EH (cell line): ENCODE measurements at places on chromosomes 4 and X.

GRCh38 chr4:108544481-108544880 is 75.9 kb upstream of the RPL34 start:
- peak; percentile 17 for DNase-seq

DNA sequence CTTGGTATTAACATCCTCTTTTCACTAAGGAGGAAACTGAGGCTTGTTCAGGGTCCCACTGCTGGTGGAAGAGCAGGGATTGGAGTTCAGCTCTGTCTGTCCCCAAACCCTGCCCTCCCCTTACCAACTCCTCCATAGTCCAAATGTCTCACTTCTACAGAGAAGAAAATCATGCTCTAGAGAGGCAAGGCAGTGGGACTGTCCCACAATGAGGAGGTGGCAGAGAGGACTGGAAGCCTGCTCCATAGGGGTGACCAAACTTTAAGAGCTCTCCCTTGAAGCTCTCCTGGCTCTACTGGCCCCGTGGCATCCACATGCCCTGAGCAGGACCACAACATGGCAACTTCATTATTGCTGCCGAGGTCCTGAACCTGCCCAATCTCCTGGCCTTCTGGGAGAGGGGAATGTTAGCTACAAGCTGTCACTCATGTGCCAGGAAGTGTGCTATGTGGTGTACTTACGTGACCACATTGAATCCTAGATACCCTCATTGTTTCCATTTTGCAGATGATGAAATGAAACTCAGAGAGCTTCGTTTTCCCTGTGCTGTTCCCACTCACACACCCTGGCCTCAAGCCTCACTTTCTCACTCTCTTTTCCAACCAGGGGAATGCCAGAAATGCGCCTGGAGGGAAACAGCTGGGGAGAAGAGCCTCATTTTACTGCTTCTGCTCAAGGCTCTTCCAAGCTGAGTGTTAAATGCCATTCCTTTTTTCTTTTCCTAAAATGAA is 71.5 kb downstream of the ANAPC4 start:
- peak; percentile 96 for DNase-seq

GRCh38 chr4:11049001-11049400 is 364.4 kb upstream of the CLNK start:
- no peak for DNase-seq

GRCh38 chrX:115560978-115561604 is at the start of gene PLS3:
PLS3 (plus strand) TSS chrX:115561174; CDS start chrX:115610251, 49,077 bp downstream.
- DNase-seq: peak; percentile 89

DNA sequence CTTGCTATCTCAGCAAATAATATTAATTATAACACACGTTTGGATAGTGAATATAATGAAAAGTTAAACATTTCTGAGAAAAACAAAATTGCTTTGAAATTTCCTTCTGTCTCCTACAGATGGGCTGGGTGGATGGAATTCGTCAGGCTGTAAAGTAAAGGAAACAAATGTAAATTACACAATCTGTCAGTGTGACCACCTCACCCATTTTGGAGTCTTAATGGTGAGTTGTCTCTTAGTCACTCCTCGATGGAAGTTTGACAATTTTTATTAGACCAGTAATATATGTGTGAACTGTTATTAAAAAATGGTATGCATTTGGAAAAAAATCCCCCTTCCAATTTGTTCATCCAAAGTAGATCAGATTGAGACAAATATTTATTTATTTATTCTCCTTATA is 92.5 kb upstream of the BRS3 start:
- DNase-seq: peak; percentile 7

GRCh38 chrX:23952984-23953907 is 45.4 kb downstream of the CXorf58 start:
- peak; percentile 2 for DNase-seq

- DNase-seq: no peak
These were observed 214.1 kb downstream of the BCOR start for GRCh38 chrX:39883666-39884065.

GRCh38 chr4:87029356-87029755 is 94.5 kb downstream of the AFF1 start:
- no peak for DNase-seq

DNA sequence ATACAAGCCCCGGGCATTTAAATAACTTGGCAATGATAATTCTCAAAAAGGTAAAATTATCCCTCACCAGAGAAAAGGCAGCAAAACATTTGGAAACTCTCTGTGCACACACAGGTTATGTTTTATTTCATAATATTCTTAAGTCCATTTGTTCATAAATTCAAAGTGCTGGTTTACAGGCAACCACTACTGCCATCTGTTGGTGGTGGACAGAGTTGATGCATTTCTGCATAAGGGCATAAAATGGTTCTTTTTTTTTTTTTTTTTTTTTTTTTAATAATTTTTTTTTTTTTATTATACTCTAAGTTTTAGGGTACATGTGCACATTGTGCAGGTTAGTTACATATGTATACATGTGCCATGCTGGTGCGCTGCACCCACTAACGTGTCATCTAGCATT is 31.5 kb upstream of the IL21 start:
- peak; percentile 69 for DNase-seq

GRCh38 chr4:87406462-87406861 is 15.5 kb upstream of the HSD17B11 start:
- DNase-seq: no peak

DNA sequence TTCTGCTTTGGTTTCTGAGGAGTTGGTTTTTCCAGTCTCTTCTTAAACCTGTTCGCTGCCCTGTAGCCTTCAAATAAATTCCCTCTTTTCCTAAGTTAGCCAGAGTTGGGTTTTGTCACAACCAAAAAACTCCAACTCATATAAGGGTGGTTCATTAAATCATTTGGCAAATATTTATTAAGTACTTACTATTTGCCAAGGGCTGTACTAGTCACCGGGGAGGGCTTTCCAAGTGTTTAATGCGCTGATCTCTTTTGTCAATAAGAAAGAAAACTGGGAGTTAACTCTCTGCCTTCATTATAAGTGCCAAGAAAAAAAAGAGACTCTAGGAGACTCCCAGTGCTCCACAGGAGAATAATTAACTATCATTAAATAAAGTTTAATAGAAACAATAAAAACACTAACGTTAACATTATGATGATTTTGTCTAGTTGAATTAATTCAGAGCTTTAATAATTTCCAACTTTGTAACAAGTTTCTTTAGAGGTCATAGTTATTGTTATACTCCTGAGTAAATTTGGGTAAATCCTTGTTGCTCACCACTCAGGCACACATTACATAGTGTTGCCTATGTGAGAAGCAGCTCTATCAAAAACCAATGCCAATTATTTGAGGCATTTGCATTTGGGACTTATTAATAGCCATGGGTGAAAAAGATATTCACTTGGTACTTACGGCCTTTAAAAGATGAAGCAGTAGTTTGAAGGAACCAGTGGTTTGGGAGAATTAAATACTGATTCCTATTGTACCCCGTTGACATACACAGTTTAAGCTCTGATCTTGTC is 122.5 kb upstream of the TEX13D start:
- no peak for DNase-seq

GRCh38 chrX:153063315-153063714 is 7.0 kb downstream of the PNMA3 start:
- DNase-seq: peak; percentile 66

- DNase-seq: peak; percentile 87
These were observed 26.5 kb upstream of the NEIL3 start for GRCh38 chr4:177283167-177283566.

GRCh38 chr4:10013722-10014121 is 7.6 kb downstream of the SLC2A9 start:
- DNase-seq: peak; percentile 39

GRCh38 chr4:122953924-122954323 is 31.5 kb upstream of the NUDT6 start:
- no peak for DNase-seq

- DNase-seq: no peak
These were observed 77.1 kb upstream of the LSM6 start for GRCh38 chr4:146098397-146098796.

GRCh38 chrX:39630344-39630743 is 467.4 kb downstream of the BCOR start:
- DNase-seq: no peak

GRCh38 chr4:80386281-80386886 is 50.9 kb downstream of the CFAP299 start:
- DNase-seq: no peak

DNA sequence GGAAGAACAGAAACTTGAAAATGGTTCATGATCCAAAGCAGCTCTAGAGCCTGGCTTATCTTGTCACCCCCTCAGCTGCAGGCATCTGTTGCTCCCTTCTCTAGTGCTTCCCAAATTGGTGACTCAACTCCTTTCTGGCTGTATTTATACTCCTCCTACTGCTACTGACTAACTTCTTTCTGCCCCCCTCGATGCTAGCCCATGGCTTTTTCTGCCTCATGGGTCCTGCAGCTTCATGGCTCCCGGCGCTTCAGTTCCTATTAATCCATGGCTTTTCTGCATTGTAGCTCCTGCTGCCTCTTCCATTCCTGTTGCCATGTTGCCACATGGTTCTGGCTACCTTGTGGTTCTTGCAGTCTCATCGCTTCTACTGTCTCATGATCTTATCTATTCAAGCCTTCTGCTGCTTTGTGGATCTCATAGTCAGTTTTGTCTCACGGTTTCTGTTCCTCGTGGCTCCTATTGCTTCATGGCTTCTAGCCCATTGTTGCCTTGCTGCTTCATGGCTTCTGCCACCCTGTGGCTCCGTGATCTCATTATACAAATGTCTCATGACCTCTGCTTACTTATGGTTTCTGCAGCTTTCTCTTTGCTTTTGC is 48.1 kb downstream of the SMC1A start:
- DNase-seq: peak; percentile 31

DNA sequence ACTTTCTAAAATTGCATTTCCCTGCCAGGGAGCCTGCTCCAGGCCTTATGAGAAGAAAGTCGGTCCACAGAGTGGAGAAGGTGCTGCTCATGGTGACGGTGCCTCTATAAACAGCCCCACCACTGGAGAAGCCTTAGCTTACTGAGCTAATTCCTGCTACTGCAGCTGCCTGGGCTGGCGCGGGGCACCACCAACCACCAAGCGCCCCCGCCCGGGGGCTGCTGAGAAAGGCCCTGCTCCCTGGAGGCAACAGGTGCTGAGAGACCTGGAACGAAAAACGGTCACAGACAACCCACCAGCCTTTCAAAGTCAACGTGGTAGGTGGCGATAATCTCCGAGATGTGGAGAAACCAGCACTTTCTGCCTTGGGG is 2.9 kb downstream of the HCFC1 start:
- DNase-seq: peak; percentile 29

GRCh38 chr4:73762409-73762808 is 22.0 kb downstream of the CXCL8 start:
- no peak for DNase-seq

DNA sequence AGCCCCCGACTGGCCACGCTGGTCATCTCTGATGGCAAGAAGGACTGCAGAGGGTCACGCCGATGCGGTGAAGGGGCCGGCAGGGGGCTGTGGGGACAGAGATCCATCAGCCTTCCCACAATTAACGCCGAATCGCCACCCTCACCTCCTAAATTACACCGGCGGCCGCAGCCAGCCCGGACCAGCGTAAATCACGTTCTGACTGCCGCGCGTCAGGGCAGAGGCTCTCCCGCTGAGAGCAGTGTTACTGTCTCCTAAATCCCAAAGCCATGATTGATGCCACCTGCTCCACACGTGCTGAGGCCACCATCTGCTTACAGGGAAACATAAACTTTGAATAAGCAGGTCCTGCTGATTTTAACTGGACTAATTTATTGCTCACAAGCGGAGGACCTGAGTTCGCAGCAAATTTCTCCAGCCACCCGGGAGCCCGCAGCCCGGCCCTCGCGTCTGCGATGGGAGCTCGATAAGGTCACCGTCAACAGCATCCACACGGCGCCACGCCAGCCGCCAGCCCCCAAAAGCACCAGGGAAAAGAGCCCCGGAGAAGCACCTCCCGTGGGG is 127.3 kb upstream of the NKX1-1 start:
- DNase-seq: peak; percentile 8

- DNase-seq: peak; percentile 68
These were observed 21.6 kb downstream of the TSPAN6 start for GRCh38 chrX:100615005-100615404.

GRCh38 chrX:139121616-139122286 is 408.8 kb upstream of the F9 start:
- DNase-seq: no peak

GRCh38 chrX:40418146-40418812 is 162.5 kb upstream of the ATP6AP2 start:
- no peak for DNase-seq

GRCh38 chr4:159652871-159653270 is 550.0 kb downstream of the RAPGEF2 start:
- DNase-seq: no peak

DNA sequence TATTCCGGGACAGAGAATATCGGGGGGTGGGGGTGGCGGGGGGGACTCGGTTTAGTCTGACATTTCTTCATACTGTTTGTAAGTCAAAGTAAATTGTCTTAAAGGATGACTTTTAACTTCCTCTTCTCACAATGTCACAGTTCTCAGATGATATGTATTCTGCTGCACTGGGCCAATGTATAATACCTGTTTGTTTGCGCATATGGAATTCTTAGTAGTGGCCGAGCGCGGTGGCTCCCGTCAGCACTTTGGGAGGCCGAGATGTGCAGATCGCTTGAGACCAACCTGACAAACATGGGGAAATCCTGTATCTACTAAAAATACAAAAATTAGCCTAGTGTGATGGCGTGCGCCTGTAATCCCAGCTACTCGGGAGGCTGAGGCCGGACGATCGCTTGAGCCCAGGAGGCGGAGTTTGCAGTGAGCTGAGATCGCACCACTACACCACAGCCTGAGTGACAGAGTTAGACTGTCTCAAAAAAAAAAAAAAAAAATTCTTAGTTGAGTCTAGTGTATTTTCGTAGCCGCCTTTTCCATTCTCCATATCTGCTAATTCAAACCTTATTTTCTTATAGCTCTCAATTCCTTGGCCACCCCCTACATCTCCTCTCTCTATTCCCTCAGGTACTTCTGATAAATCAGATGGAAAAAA is 851 bp downstream of the POLR2B start:
- DNase-seq: peak; percentile 50

DNA sequence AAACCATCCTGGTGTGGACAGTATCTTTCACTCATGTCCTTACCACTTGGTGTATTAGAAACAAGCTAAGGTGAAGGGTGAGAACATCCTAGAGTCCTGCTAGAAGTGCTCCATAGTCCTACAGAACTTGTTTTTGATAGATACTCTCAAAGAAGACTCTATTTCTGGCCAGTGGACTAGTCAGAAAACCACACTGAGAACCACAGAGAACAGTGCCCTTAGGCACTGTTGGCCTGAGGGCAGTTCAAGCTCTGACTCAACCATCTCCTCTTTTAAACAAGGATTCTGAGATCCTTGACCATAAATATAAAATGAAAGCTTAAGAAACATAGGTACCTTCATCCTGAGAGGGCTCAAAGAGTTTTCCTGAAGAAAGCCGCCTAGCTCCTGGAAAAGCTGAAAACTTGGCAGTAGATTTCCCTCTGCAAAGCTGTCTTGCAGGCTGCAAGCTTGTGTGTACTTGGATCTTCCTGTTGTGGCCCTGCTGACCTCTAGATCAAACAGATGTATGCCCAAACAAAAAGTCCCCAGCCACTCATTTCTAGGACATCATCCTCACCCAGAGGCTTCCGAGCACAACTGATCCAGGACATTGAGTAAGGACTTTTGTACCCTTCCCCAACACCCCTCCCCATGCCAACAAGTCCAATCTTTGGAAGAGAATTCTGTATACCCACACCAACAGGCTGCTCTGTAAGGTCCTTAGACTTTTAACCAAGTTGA is 111.6 kb upstream of the CXCL13 start:
- peak; percentile 34 for DNase-seq
